ENCODE measurements at places on chromosomes 5 and 9. TPM values are rescaled to one million over a fixed set of nuclear protein-coding genes. Genes with fewer than 3 reads are reported as not detected.

The FBP2 gene
- total RNA-seq = 0.41 TPM

The GFI1B gene
- not detected for total RNA-seq

The ZCCHC10 gene
- 35.6 TPM for total RNA-seq

The SLC36A2 gene
- total RNA-seq = 0.14 TPM

The HSD17B3 gene
- total RNA-seq = not detected

The MYMK gene
- not detected for total RNA-seq

The CTNND2 gene
- 0.58 TPM for total RNA-seq

The AIF1L gene
- 3.3 TPM for total RNA-seq

The PCDHGC5 gene
- 0.06 TPM for total RNA-seq

The PCDHA1 gene
- 0.45 TPM for total RNA-seq

The MUSK gene
- total RNA-seq = not detected

The GGTA1 gene
- total RNA-seq = 0.35 TPM

The SHOC1 gene
- 1.5 TPM for total RNA-seq

The FBXO38 gene
- 63.3 TPM for total RNA-seq

The TMC1 gene
- not detected for total RNA-seq

The GZMA gene
- not detected for total RNA-seq

The TRPM6 gene
- 0.29 TPM for total RNA-seq

The LRRC14B gene
- not detected for total RNA-seq

The PLCXD3 gene
- total RNA-seq = 0.02 TPM

The ARL14EPL gene
- not detected for total RNA-seq

The LCN15 gene
- total RNA-seq = not detected

The SPATA31D4 gene
- not detected for total RNA-seq

The TAF11L10 gene
- total RNA-seq = not detected

The SEC16A gene
- 18.7 TPM for total RNA-seq

The ROPN1L gene
- total RNA-seq = 2.5 TPM

The CCDC183 gene
- not detected for total RNA-seq

The PHF24 gene
- not detected for total RNA-seq

The C5orf63 gene
- total RNA-seq = not detected

The ZBTB26 gene
- 1.8 TPM for total RNA-seq

The TRIM36 gene
- 20.0 TPM for total RNA-seq

The CDH6 gene
- total RNA-seq = 70.2 TPM

The FIBCD1 gene
- 5.3 TPM for total RNA-seq

The LCN9 gene
- total RNA-seq = not detected

The FRMD3 gene
- total RNA-seq = 0.72 TPM

The ANKRD18A gene
- total RNA-seq = 0.62 TPM

The ALDH7A1 gene
- 16.4 TPM for total RNA-seq

The CDX1 gene
- total RNA-seq = not detected

The STKLD1 gene
- 1.0 TPM for total RNA-seq

The C9 gene
- total RNA-seq = not detected

The IFNA21 gene
- total RNA-seq = not detected

The FAM78A gene
- total RNA-seq = 0.87 TPM

The CD274 gene
- 0.95 TPM for total RNA-seq

The FRRS1L gene
- not detected for total RNA-seq

The NTNG2 gene
- total RNA-seq = 0.95 TPM

The CER1 gene
- total RNA-seq = not detected

The NRARP gene
- not detected for total RNA-seq

The TRIM23 gene
- total RNA-seq = 10.8 TPM

The TRIO gene
- total RNA-seq = 38.2 TPM

The FAM221B gene
- total RNA-seq = not detected

The LCN2 gene
- 0.19 TPM for total RNA-seq

The ELAVL2 gene
- 35.2 TPM for total RNA-seq

The LMNB1 gene
- total RNA-seq = 151 TPM

The COL5A1 gene
- 26.8 TPM for total RNA-seq

The MRPL36 gene
- total RNA-seq = 95.5 TPM

The MARVELD2 gene
- 0.08 TPM for total RNA-seq

The RNF20 gene
- 27.5 TPM for total RNA-seq

The SPRY4 gene
- 3.9 TPM for total RNA-seq

The PRLR gene
- total RNA-seq = 0.12 TPM

The FCN1 gene
- total RNA-seq = not detected
